ENCODE measurements at places on chromosomes 2 and 18.

DNA sequence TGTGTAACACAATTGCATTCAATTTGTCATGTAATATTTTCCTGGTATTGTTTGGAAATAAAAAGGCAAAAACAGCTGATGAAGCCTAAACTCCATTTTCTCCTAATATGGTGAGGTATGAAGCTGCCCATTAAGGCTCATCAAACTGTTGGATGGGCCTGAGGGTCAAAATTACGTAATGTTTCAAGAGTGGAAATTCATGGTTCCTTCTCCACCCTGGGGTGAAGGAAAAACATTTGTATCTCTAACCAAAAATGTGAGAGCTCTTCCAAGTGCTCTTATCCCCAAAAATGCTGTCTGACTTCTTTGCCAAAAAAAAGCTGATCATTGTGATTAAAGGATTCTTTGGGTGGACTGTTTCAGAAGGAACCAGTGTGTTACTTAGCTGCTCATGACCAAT lies 91.8 kb downstream of the ARHGAP28 start:
- DNase-seq, result no peak

DNA sequence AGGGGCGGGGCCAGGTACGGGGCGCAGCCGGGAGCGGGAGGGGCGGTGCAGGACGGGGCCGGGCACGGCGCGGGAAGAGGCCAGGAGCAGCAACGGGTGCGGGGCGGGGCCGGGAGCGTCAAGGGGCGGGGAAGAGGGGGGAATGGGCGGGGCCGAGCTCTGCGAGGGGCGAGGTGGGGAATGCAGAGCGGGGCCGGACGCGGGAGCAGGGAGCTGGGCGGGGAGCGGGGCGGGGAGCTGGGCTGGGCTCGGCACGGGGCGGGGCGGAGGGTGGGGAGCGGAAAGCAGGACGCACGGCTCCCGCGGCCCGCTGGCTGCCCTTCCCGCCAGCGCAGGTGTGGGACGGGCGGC lies at the start of gene IMPA2:
Gene IMPA2, plus strand, starts transcription at position 316 of the 351 bp plus-strand sequence. CDS start 163 bp downstream, outside the sequence.
- DNase-seq, result no peak

DNA sequence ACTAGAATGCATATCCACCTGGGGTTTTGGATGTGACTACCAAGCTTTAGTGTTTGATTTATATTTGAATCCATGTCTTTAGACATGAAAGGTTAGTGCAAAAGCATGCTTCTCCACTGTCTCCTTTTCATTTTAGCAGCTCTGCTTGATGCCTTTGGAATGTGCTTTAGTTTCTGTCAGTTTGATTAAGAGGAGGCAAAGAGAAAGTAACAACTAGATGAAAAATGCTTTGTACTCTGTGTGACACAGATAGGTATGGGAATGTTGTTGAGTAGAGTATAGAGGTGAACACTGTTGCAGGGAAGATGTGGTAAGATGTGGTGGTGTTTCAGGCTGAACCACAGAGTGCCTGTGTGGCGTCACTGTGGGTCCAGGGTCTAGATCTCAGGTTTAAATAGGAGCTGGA lies 19.8 kb downstream of the PIK3C3 start:
- DNase-seq, result no peak

GRCh38 chr2:212912445-212913103 lies 238.8 kb downstream of the IKZF2 start:
- DNase-seq, result peak; percentile 92

DNA sequence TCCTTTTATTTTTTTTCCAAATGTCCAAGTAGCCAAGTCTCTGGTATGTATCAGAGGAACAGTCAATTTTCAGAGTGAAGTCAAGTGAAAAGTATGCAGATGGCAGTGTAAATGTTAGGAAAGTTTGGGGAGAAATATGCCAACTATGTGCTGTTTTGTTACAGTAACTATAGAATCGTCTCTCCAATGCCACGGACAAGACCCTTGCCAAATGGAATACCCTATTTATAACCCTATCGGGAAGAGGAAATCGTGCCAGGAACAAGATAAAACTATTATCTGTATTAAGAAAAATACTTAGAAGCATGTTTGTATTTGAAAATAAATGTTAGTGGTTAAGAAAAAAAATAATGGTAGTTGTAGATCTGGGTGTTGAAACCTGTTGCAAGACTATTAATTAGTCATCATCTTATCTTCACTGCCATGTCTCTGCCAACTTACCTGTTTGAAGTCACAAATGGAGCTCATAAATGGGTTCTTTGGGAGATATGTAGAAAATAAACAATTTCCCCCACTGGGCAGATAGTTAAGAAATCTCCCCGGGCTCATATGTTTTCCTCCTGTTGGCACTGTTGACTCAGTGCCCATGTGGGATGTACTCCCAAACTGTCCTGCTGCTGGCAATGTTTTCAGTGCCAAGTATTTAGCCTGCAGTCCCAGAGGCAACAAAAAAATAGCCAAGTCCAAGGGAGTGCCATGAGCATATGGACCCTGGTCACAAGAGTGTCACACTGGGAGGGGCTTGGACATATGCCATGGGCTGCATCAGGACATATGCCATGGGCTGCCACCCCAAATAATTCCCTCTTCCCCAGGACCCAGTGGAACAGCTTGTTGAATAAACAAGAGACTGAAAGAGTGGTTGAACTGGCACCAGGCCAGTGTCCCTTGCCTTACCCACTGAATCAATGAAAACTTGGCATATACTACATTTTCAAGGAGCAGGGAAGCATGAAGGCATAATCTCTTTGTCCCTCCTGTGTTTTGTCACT lies 366.9 kb downstream of the OSR1 start:
- peak; percentile 94 for DNase-seq
